Stimulated activated CD8-positive, alpha-beta memory T cell treated with anti-CD3 and anti-CD28 coated beads, Interleukin-7, amount 100 ng/mL, for 1 hour (primary cell): ENCODE measurements at places on chromosomes 13 and 19.

DNA sequence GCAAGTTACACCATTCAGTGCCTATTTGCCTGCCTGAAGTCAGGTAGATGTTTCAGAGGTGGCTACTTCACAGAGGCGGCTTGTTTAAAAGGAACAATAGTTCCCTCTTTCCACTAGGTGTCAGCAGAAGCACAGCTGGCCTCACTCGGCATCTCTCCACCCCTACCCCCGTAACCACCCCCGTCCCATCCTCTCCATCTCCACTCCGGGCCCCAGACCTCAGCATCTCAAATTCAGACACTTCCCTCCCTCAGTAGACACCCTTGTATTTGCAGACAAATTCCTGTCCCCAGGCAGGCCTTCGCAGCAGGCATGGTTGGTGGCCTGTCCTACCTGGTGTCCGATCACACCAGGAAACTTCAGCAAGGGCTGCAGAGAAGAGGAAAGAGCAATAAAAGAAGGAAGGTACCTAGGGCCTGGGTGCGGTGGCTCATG, 9.1 kb upstream of the DPP9 start:
- no peak for DNase-seq

- DNase-seq, result no peak
Observed at GRCh38 chr19:52691737-52692136, 43.1 kb downstream of the ZNF611 start.

DNA sequence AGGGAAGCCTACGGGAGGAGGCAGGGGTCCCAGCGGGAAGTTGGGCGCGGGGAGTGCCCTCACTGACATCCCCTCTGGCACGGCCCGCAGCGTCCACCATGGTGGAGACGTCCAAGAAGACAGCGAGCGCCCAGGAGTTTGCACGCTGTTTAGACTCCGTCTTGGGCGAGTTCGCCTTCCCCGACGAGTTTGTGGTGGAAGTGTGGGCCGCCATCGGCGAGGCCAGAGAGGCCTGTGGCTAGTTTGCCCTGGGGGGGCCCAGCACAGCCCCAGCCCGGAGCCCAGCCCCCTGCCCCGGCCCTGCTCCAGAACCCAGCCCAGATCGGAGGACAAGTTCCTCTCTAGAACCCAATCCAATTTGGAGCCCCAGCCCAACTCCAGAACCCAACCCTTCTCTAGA, 4.7 kb downstream of the GIPC3 start:
- DNase-seq, result no peak

DNA sequence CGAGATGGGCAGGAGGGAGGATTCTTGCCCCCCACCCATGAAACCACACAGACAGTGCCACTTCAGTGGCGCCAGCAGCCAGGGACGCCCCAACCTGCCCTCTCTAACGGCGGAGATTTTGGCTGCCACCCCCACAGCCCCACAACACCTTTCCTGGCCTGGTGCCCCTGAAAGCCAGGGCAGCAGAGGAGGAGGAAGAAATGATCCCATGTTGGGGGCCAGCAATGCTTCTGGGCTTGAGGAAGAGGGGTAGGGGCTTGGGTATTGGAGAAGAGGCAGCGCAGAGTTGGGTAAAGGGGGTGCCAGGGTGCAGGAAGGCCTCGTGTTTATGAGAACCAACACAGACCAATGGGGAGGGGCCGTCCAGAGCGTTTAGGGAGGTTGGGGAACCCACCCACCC, 1.7 kb downstream of the MLLT1 start:
- no peak for DNase-seq

- no peak for DNase-seq
Observed at GRCh38 chr13:31913459-31913858, 118.1 kb upstream of the FRY start.

DNA sequence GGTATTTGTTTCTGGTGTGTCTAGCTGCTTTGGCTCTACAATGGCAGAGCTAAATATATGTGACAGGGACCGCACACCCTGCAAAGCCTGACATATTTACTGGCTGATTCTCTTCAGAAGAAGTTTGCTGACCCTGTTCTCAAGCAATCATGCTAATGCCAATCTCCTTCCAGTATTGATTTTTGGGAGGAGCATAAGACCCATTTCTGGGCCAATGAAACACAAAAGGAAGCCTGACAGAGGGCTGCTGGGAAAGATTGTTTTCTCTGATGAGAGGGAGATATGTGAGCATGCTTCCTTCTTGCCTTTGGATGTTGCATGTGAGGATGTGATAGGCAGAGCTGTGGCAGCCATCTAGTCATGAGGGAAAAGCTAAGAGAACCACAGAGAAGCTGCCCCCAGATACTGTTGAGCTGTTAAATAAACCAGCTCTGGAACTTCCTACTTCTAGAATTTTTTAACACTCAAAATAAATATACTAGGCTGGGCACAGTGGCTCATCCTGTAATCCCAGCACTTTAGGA, 31.4 kb upstream of the TPTE2 start:
- no peak for DNase-seq

DNA sequence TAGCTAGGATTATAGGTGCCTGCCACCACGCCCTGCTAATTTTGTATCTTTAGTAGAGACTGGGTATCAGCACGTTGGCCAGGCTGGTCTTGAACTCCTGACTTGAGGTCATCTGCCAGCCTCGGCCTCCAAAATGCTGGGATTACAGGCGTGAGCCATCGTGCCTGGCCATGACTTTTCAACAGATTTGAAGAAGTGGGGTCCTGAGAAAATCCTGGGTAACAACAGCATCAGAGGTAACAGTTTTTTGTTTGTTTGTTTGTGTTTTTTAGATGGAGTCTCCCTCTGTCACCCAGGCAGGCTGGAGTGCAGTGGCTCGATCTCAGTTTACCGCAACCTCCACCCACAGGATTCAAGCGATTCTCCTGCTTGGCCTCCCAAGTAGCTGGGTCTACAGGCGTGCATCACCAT, 3.7 kb downstream of the JUNB start:
- no peak for DNase-seq

DNA sequence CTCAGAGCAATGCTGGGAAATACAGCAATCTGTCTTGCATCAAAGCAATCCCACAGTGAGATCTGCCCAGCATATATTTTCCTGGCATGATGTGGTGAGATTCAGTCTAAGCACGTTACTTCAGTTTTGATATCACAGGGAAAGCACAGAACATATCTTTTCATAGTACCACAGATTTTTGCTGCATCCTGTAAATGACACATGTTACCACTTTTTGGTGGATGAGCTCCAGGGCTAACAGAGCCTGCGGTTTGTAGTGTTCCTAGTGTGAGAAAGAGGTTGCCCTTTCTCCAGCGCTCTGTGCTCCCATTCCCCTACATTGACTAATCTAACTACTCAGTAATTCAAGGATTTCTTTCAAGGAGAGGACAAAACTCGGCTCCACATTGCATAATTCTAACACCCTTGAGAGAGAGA, 409.0 kb downstream of the GPC6 start:
- DNase-seq, result no peak

GRCh38 chr19:30117636-30118145, 175.7 kb downstream of the URI1 start:
- no peak for DNase-seq

GRCh38 chr13:81224209-81224833, 883.4 kb upstream of the SPRY2 start:
- DNase-seq, result no peak

- DNase-seq, result no peak
Observed at GRCh38 chr13:31962731-31963370, 68.7 kb upstream of the FRY start.

DNA sequence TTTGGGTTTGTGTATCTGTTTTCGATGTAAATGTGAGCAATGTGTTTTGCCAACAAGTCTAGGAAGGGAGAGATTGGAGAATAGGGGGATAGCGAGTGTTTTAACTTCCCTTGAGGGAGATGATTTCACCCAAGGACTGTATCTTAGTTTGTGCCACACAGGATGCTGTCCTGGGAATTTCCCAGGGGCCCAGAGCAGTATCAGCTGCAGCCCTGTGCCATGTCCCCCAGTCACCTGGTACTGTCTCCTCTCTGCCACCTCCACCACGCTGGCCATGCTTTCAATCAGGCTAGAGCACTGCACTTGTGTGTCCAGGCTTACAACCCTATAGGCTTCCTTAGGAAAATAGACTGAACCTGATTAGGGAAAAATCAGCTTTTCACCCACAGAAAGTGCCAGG, 40.1 kb upstream of the CLDN10 start:
- no peak for DNase-seq
